ENCODE measurements at places on chromosomes 11 and 22.

GRCh38 chr11:32099516-32099915 is 8.6 kb downstream of the RCN1 start:
- DNase-seq, result no peak

GRCh38 chr11:46672381-46672839 is 28.0 kb downstream of the ARHGAP1 start:
- no peak for DNase-seq

- DNase-seq, result no peak
Observed at GRCh38 chr11:133745791-133746190, 99.5 kb downstream of the SPATA19 start.

GRCh38 chr11:64741375-64742086 is 2.4 kb downstream of the RASGRP2 start:
- no peak for DNase-seq

GRCh38 chr11:63504933-63505586 is 824 bp upstream of the LGALS12 start:
- DNase-seq, result no peak

- no peak for DNase-seq
Observed at GRCh38 chr22:45071618-45072017, 61.8 kb upstream of the PHF21B start.

DNA sequence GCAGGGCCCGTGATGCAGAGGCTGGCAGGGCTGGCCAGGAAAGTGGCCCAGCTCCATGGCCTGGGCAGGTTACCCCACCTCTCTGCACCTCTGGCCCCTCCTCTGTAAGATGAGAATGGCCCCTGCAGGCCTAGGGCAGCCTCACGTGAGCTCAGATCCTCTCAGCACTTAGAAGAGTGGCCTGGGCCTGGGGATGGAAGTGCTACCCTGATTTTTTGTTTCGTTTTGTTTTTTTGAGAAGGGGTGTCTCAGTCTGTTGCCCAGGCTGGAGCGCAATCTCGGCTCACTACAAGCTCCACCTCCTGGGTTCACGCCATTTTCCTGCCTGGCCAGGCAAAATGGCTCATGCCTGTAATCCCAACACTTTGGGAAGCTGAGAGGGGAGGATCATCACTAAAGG is 982 bp downstream of the APOBEC3H start:
- no peak for DNase-seq

Data from CD4-positive, alpha-beta memory T cell (primary cell).